CD4-positive, alpha-beta T cell treated with Interleukin-4 for 1 hour (primary cell): ENCODE measurements at places on chromosomes 13 and 19.

DNA sequence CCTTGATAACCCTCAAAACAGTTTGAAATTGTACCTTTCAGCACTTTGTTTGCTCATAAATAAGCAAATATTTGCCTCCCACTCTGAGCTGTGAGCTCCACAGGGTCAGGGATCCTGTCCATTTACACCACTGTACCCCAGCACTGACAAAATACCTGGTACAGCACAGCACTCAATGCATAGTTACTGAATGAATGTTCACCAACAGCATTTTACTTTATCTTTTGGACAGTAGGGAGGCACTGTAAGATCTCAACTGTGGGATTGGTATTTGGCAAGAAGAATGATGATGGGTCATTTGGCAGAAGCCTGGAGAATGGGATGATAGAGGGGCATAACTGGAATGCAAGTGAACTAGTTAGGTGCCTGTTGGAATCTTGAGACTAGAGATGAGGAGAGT is 127.2 kb upstream of the ARGLU1 start:
- DNase-seq = no peak

GRCh38 chr13:30107121-30107520 is 200.2 kb downstream of the KATNAL1 start:
- DNase-seq = no peak

GRCh38 chr13:22095794-22096193 is 424.9 kb downstream of the FGF9 start:
- DNase-seq = no peak

DNA sequence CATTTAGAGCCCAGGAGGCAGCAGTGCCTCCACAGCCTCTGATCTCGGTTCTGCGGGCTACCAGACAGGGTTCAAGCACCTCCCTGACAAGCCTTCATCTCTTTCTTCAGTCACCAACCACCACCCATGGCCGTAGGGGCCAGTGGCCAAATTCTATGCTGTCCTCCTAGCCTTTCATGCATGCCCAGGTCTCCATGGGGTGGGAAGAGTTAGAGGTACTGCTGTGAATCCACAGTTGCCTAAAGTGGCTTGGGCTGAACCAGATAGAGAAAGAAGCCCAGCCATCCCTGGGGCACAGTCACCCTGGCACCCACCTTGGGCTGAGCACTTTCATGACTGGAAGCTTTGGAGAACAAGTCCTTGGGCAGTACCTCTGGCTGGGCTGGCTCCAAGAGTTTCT is 97.4 kb downstream of the ZDHHC20 start:
- no peak for DNase-seq

DNA sequence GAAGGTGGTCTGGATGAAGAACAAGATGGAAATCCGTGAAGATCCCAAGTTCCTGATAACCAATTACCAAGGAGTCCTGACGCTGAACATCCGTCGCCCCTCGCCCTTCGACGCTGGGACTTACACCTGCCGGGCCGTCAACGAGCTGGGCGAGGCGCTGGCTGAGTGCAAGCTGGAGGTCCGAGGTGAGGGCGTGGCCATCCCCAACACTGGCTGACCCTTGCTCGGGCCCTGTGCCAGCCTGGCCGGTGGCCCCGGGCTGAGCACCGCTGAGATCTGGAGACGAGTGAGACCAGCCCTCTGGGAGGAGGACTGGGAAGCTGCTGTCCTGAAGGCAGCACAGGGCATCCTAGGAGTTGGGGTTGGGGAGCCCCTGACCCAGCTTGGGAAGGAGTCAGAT is 12.0 kb upstream of the EMC10 start:
- DNase-seq = no peak

- DNase-seq = no peak
Observed at GRCh38 chr19:1455002-1455335, 5.0 kb downstream of the APC2 start.

- no peak for DNase-seq
Observed at GRCh38 chr19:53388168-53388567, 6.8 kb upstream of the ZNF765 start.

- DNase-seq = no peak
Observed at GRCh38 chr13:110134801-110135200, 172.2 kb downstream of the COL4A1 start.

GRCh38 chr13:51807041-51807440 is 3.1 kb upstream of the DHRS12 start:
- DNase-seq = no peak

- DNase-seq = no peak
Observed at GRCh38 chr19:5191091-5191490, 149.5 kb downstream of the PTPRS start.

GRCh38 chr13:91302111-91302510 is 45.4 kb upstream of the MIR17HG start:
- DNase-seq = no peak

DNA sequence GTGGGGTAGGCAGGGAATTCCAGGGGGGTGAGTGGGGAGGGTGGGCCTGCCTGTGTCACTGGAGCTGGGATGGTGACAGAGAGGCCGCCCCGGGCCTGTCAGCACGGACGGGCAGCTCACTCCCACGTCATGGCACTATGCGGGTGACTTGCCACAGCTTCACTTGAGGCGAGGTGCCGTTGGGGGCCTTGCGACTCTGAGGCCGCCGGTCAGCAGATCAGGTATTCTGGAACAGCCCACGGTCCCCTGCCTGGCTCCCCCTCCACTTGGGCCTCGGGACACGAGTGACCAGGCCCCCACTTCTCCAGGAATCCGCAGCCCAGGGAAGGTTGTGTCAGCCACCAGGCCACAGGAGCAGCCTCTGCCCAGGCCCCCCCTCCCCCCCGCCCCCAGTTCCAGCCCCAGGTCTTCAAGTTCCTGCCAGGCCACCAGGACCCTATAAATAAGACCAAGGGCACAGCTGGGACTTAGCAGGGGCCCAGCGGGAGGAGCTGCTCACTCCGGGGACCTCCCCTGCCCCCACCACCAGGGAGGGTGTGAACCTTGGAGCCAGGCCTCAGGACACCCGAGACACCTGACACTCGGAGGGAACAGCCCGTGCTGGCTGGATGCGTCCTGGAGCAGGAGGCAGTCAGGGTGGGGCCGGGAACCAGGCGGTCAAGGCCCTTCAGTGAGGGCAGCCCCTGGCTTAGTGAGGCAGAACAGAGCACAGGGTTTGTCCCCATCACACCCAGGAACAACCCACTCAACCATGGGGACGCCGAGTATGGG is 2.7 kb upstream of the MIDN start:
- DNase-seq = no peak

DNA sequence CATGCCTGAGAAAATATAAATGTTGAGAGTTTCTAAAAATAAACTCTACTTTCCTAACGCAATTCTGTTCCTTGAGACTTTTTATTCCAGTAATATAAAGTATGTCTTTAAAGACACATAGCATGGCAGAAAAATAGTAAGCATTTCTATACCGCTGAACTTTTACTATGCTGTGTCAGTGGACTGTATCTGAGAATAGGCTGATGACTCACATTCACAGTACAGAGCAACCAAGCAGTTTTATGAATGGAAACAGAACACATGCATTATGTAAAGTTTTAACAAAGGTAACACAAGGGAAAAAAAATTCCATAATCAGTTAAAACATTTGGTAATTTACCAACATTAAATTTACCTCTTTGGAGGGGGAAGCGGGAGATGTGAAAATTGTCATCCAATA is 38.4 kb downstream of the ZDHHC20 start:
- DNase-seq = no peak

GRCh38 chr19:37943480-37943879 is 36.5 kb downstream of the SIPA1L3 start:
- no peak for DNase-seq

GRCh38 chr13:107034236-107034872 is 466.4 kb upstream of the ARGLU1 start:
- DNase-seq = no peak

- DNase-seq = peak; percentile 30
Observed at GRCh38 chr19:35963514-35963913, 27.3 kb downstream of the LRFN3 start.

GRCh38 chr19:2087621-2088100 is 8.5 kb downstream of the MOB3A start:
- peak; percentile 81 for DNase-seq

DNA sequence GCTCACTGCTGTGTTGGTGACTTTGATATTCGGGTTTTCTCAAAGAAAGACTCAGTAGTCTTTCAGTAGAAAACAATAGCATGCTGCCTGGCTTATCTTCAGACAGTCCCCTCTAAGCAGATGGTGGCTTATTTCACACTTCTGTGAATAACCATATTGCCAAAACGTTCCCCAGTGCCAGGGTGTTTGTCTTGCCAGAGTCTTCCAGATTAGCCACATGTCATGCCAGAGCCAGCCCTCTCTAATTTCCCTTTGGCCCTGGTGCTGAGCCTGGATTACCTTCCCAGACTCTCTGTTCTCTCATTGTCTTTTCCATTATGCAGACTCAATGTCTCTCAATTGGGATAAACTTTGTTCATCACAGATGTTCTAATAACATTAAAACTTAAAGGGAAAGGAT is 488.0 kb upstream of the ATXN8OS start:
- no peak for DNase-seq

- DNase-seq = peak; percentile 35
Observed at GRCh38 chr19:3698974-3699740, 1.1 kb downstream of the PIP5K1C start.

GRCh38 chr19:16862826-16863415 is 25.9 kb upstream of the F2RL3 start:
- no peak for DNase-seq

DNA sequence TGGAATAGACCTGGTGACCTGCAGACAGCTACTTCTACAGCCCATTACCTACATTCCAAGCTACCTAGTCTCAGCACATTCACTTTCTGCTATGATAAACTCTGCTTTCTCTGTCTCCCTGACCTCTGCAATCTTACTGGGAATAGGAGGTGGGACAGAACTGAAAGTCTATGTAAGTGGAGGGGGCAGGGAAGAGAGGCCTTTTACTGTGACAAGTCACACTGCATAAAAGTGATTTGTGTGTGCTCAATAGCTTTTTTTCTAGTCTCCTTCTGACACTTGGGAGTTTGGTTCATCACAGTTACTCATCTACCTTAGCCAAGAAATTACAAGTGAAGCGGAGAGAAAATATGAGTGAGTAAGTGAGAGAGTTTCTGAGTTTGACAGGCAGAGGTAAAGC is 322.4 kb downstream of the OLFM4 start:
- no peak for DNase-seq

GRCh38 chr19:29971002-29971401 is 29.0 kb downstream of the URI1 start:
- no peak for DNase-seq

DNA sequence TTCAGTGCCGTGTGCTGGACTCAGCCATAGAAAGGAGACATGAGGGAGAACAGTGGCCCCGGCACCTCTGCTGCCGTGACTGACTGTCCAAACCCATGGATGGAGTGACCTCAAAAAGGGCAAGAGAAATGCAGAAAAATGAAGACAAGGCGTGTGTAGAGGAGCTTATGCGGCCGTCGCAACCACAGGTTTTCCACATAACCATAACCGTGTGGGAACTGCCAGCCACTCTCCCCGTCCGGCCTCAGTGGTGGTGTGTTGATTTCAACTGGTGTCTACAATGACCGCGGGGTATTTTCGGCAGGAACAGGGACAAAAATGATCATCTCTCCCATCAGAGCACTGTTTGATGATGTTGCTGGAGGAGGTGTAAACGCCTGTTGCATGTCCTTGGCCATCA is 42.9 kb upstream of the F7 start:
- no peak for DNase-seq

DNA sequence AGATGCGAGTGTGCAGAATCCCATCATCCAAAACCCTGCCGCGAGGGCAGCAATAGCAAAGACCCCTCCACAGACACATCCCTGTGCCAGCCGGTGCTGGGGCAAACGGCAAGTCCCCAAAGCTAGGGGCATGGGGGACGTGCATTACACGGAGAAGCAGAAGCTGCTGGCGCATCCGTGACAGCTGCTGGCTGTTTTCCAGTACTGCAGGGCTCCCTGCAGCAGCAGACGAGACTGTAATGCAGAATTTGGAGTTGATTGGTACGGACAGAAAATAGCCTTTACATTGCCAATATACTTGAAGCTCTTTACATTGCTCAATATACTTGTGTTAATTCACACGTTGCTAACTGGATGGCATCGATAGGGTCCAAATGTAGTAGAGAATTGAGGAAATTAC is 77.2 kb upstream of the TMTC4 start:
- DNase-seq = no peak

DNA sequence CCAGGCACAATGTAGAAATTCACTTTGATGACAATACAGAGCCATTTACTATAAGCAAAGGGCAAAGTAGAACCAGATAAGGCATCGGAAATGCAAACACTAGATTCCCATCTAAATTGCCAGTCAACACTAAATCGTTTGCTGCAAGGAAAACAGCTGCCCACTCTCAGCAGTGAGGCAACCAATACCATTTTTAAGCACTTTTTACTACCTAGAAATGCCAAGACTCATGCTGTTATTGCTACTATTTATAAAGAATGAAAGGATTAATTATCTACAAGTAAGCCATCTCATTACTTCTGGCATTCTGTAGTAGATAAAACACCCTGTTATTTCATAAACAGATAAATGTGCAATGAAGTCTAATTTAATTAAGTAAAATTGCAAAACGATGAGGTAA is 422.0 kb downstream of the FGF14 start:
- DNase-seq = no peak

DNA sequence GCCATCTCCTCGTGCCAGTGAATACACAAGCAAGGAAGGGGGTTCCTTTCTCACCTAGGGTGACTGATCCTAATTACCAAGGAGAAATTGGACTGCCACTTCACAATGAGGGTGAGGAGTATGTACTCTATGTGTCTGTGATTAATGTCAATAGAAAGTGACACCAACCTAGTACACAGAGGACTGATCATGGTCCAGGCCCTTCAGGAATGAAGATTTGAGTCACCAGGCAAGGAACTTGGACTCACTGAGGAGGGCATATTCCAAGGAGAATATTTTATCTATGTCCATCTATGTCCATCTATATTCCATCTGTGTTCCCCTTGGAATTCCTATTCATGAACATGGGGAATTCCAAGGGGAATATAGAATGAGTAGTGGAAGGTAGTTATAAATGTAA is 9.2 kb upstream of the ALOX5AP start:
- DNase-seq = no peak

DNA sequence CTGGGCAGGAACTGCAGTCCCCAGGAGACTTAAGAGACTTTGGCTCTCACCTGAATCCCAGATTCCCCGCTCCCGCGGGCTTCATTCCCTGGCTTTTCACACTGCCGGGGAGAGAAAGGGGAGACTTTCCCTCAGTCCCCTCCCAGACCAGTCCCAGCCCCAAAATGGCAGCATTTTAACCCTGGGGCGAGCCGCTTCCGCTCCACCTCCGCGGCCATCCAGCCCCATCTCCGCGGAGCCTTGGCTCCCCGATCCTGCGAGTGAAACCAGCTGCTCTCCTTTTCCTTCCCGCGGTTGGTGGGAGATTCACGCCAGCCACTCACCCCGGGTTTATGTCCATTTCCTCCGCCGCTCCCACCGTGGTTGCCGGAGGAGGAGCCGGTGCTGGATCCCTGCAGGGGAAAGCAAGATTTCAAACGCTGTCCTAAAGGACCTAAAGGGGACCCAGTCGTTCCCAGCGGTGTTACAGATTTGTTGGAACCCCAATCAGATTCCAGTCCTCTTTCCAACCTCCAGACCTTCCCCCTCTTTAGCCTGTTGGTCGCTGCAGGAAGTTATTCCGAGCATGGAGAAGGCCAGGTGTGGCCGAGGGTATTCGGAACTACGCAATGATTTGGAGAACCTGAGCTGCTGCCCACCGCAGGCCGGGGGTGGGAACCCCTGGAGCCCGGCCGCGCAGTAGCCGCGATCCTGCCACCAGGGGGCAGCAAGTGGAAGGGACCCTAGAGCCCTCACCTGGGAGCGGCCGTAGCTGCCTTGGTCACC is 3.4 kb downstream of the DMKN start:
- DNase-seq = peak; percentile 67

- DNase-seq = no peak
Observed at GRCh38 chr19:10815969-10816644, 19.9 kb downstream of the TMED1 start.
